ENCODE measurements at places on chromosomes 2 and 18. TPM values are rescaled to one million over a fixed set of nuclear protein-coding genes. Genes with fewer than 3 reads are reported as not detected.

Gene ANKRD30BL
- not detected for total RNA-seq

Gene ACOXL
- total RNA-seq: not detected

Gene ELP2
- total RNA-seq: 39.0 TPM

Gene CHN1
- 19.5 TPM for total RNA-seq

Gene SKA1
- 17.1 TPM for total RNA-seq

Gene TRABD2A
- 9.9 TPM for total RNA-seq

Gene MOGAT1
- total RNA-seq: not detected

Gene GDF7
- 0.03 TPM for total RNA-seq

Gene MRPL53
- total RNA-seq: 146 TPM

Gene CFC1
- not detected for total RNA-seq

Measured in A549 treated with CpdA at 1 μM for 4 hours (cell line).